ENCODE measurements at places on chromosomes 13 and 19. TPM values are rescaled to one million over a fixed set of nuclear protein-coding genes. Genes with fewer than 3 reads are reported as not detected.

Gene TNNI3
- 0.26 TPM for total RNA-seq

Gene TLE6
- total RNA-seq = not detected

Gene KLK2
- not detected for total RNA-seq

Gene PTH2
- total RNA-seq = not detected

Gene CLDN10
- total RNA-seq = not detected

Gene ELSPBP1
- total RNA-seq = not detected

Gene FAM216B
- not detected for total RNA-seq

Gene FPR1
- total RNA-seq = 10.9 TPM

Gene SPIB
- total RNA-seq = not detected

Data from LHCN-M2 (cell line).